ENCODE measurements at places on chromosomes 13 and 19.

- no peak for DNase-seq
These were observed 12.1 kb downstream of the SLC25A15 start for GRCh38 chr13:40801255-40802217.

- DNase-seq = no peak
These were observed 16.9 kb upstream of the CYP2S1 start for GRCh38 chr19:41175801-41176777.

DNA sequence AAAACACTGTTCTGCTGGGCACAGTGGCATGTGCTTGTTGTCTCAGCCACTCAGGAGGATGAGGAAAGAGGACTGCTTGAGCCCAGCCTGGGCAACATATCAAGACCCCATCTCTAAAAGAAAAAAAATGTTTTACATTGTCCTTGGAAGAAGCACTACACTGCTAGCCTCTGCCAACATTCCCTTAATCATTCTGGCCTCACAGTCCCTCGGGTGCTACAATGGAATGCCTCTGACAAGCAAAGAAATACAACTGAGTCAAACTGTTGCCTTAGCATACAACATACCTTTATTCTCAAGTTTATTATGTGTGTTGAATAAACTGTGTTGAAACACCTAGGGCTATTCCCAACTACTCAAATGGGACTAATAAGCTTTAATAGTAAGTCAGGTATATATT lies 56.1 kb downstream of the PSPC1 start:
- DNase-seq = no peak

DNA sequence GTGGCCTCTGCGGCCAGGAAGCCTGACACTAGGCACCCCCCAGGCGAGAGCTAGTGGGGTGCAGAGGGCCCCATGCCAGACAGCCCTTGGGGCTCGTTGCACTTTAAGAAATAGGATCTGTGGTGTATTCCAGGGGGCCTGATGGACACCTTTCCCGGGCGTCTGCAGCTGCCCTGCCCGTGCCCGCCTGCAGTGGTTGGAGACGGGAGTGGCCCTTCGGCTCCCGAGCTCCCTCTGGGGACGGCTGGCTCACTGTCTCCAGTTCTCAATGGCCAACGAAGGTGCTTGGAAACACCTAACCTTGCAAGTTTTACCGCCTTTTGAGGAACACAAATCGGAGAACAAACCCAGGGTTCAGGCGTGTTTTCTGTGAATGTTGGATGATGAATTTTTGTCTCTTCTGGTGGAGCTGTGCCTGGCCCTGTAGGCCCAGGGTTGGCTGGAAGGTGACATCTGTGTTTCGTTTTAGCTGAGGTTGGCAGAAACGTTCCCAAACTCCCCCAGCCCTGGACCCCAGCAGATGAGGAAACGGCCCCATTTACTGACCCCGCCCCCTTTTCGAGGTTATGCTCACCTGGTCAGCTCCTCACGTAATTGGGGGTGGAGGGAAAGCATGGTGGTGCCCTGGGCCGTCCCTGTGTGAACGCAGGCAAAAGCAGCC lies 17.4 kb upstream of the NPAS1 start:
- DNase-seq = no peak

DNA sequence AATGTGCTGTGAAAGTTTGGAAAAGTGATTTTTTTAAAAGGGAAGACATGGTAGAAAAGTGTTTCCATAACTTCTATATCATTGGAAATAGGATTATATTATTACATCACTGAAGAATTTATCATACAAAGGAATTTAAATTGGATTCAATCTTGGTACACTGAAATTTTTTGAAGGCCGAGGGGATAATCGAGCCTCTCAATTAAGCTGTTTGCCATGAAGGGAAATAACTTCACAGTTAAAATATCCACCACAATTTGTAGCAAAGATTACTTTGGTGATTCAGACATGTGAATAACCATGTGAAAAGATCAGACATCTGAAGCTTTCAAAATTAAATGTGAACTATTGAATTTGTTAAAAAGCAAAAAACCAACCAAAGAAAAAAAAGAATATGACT lies 215.3 kb downstream of the KLF5 start:
- DNase-seq = no peak

GRCh38 chr13:105804561-105805190 lies 730.8 kb downstream of the EFNB2 start:
- no peak for DNase-seq

- no peak for DNase-seq
These were observed 428.5 kb downstream of the IRS2 start for GRCh38 chr13:109357751-109358471.

DNA sequence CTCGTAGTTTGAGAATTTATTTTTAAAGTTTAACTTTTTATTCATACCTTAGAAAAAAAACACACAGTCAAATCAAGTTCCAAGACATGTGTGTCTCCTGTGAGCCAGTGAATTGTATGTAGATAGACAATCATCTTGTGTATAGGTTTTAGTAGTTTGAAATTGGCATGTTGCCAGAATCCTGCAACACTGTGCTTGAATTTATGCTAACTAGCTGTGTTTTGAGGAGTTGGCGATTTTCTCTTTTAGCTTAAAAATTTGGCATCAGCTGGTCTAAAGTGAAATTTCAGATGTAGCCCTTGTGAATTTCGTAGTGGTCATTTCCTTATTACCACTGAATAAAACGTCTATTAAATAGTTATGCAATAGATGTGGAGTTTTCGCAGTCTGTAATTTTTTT lies 213.2 kb downstream of the ATP8A2 start:
- no peak for DNase-seq

DNA sequence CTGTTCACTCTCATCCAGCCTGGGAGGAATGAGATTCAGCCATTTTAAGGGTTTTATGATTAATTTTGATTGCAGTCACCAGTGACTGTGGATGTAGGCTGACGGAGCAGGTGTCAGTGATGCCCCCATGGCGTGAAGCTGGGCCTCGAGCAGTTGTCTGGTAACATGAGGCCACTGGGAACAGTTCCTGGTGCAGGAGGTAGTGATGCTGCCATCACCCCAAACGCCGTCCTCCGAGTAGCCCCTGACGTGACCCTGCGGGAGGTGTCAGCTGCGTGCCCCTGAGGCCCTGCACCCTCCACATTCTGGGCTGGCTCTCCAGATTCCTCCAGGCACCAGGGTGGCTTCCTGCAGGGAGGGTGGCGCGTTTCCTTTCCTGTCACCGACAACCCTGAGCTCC lies 277.2 kb downstream of the TEX29 start:
- no peak for DNase-seq

GRCh38 chr13:40983725-40984667 lies 35.1 kb downstream of the ELF1 start:
- DNase-seq = no peak

DNA sequence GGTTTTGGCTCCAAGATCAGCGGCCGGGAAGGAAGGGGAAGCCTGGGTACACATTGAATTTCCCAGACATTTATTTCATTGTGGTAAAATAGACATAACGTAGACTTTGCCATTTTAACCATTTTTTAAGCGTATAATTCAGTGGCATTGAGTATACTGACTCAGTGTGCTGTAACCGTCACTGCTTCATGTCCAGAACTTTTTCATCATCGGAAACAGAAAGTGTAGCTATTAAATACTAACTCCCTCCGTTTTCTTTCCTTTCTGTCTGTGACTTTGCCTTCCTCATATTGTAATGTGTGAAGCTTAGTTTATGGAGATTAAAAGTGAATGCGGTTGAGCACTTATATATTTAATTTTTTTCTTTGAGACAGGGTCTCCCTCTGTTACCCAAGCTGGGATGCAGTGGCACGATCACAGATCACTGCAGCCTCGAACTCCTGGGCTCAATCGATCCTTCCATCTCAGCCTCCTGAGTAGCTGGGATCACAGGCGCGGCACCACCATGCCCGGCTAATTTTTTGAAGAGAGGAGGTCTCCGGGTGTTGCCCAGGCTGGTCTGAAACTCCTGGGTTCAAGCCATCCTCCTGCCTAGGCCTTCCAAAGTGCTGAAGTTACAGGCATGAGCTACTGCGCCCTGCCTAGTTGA lies 1.4 kb downstream of the HNRNPM start:
- no peak for DNase-seq

GRCh38 chr19:2421581-2422306 lies 5.6 kb downstream of the TIMM13 start:
- DNase-seq = no peak

DNA sequence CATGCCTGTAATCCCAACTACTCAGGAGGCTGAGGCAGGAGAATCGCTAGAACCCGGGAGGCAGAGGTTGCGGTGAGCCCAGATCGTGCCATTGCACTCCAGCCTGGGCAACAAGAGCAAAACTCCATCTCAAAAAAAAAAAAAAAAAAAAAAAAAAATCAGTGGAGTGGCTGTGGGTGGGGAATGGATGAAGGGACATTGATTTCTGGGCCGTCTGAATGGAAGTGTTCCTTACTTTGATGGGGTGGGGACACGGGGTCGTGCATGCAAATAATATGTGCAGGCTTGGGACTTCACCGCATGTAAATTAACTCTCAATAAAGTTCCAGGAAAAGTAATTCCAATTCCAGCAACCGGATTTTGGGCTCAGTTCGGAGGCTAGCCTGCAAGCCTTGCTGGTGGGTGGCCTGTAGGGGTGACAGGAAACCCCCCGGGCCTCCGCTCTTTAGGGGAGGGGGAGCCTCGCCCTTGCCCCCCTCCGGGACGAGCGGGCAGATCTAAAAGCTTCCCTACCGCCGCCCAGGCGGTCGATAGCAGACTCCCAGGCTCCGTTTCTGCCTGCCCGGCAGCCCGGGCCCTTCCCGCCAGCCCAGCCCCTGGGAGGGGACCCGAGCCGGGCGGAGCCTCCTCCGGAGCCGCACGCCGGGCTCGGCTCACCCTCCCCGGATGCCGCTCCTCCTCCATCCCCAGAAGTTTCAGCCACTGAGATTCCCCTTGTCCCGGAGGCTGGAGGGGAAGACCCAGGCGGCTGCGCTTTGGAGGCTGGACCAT lies 48.0 kb upstream of the ADGRE5 start:
- no peak for DNase-seq

DNA sequence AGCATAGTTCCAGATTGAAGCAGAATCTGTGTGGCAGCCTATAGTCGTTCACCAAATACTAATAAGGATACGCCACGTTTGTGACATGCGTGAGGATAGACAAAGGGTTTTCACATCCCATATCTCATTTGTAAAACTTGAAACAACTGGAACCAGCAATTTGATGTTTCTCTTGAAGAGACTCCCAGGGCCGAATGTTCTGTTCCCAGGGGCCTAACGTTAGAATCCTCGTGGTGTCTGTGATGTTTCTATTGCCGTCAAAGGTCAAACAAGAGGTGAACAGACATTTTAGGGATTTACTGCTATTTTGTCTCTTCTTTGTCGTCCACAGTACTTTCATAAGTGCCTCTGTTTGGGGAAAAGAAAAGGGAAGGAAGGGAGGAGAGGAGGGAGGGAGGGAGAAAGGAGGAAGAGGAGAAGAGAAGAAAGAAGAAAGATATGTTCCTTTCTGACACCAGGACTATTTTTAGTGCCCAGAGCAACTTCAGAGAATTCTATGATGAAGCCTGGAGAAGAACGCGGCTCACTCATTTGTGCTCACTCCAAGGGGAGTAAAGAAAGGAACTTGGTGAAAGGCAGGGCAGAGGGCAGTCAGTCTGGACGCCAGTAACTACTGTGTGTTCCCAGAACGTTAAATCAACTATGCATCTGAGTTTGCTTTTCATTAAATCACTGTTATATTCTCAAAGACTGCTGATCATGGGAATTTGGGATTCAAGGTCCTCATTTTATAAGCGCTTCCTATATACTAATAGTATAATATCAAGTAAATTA lies 154.5 kb downstream of the DCT start:
- no peak for DNase-seq

- DNase-seq = no peak
These were observed at the start of gene USHBP1 for GRCh38 chr19:17264641-17264979. Gene USHBP1, minus strand, starts transcription at chr19:17264745. Its CDS starts 446 bp downstream, at chr19:17264299.

DNA sequence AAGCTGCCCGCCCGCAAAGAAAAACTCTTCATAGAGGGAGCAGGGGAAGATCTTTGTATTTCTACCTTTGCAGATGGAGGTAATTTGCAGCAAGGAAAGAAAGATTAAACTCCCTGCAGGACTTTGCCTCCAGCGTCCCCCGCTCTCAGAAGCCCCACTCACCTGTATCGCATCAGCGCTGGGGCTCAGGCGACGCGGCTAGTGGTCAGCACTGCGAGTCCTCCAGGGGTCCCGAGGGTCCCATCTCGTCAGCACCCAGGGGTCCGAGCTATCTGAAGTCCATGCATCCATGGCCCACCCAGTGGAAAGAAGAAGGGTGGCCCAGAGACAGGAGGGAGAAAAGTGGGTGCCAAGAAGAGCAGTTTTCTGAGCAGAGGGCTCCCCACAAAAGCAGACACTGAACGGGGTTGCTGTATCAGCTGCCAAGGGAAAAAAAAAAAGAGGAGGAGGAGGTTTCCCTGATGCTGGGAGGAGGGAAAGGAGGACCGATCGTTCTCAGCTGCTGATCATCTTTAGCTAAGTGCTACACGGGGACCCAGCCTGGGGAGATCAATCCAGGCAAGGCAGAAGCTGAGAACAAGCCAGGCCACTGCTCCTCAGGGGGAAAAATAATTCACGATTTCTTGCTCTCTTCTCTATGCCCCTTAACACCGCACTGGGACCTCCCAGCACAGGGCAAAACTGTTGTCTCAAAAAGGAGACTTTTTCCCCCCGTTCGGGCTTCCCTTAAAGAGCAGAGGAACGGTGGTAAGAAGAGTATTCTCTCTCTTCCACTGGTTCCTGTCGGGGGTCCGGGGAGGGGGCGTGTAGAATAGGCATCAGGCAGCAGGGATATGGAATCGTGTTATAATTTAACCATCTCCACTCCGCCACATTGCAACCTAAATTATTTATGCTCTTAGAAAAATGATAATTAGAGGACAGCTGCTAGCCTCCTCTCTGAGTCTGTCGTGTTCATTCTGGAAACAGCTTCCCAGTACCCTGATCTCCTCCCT lies 117.7 kb upstream of the CACNA1A start:
- DNase-seq = no peak

DNA sequence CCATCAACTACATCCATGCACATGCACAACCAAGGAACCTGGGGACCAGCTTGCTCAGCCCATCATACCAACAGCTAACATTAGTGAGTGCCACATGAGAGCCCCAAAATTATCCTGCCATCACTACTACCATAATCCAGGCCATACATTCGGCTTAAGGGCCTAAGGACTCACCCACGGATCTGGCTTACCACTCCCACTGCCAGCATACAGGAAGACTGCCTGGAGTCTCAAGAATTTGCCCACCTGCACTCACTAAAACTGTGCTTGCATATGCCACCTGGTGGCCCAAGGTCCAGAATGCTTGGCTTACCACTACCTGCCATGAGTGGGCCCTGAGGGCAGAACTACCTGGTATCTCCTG lies 1562.9 kb upstream of the PRR20A start:
- DNase-seq = no peak

DNA sequence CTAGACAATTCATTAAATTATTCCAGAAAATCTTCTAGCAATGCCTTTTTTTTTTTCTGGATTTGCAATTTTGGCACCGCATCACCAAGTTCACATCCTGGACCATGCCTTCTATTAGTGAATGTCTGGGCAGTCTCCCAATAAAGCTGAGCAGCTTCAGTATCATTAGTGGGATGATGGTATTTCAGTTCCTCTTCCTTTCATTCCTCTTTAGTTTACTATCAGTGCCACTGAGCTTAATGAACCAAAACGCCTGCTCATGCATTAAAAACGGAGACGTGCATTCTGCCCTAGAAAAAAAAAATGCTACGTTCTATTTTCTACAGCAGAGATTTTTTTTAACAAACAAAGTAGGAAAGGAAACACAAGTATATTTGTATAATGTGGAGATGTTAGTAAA lies 343.0 kb downstream of the PCDH9 start:
- DNase-seq = no peak

- DNase-seq = no peak
These were observed 22.1 kb downstream of the SIGLEC7 start for GRCh38 chr19:51164215-51164614.

GRCh38 chr13:111882351-111882750 lies 184.6 kb upstream of the SOX1 start:
- DNase-seq = no peak

- no peak for DNase-seq
These were observed 13.2 kb downstream of the ENOX1 start for GRCh38 chr13:43773602-43774001.

Data from stimulated activated CD4-positive, alpha-beta T cell treated with anti-CD3 and anti-CD28 coated beads, TNF-alpha, amount 100 ng/mL, for 4 hours (primary cell).